Esophagus muscularis mucosa (tissue), 4 donors: ENCODE measurements at places on chromosomes 6 and 20.

DNA sequence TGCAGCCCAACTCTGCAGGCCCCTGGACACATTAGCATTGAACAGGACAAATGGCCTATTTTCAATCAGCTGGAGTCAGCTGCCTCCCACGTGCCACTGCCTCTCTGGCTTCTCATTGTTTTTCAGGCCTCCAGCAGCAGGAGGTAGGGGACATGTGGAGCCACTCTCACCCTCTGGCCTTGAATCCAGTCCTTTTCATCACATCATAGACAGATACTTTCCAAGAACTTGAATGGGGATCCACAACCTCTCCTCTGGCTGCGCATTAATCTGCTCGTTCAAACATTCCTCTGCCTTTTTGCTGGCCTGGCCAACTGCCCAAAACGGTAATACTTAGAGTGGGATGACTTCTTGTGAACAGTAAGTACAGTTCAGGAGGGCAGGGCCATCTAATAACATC is 592.3 kb downstream of the PKHD1 start:
- DNase-seq, result no peak

GRCh38 chr20:58791286-58791685 is 59.4 kb downstream of the GNAS-AS1 start:
- no peak for DNase-seq

- no peak for DNase-seq
Measured at GRCh38 chr20:37519508-37520418, 1.3 kb upstream of the NNAT start.

DNA sequence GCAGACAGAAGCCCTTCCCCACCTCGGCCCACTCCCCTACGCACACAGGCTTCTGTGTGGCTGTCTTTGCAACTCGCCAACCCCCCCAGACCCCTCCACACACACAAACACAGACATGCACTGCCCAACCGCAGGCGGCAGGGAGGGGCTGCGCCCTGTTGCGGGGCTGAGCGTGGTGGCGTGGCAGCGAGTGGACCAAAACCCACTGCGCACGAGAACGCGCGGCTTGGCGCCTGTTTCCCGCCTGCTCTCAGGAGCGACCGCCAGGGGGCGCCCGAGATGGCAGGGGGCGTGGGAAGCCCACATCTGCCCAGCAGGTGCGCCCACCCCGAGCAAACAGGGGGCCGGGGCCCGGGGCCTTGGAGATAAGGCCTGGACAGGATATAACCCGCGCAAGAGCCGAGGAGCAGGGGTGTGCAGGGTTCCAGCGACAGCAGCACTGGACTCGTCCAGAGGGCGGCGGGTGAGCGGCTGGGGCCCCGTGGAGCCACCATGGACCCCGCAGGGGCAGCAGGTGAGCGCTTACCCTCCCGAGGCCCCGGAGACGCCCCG is at the start of gene RBPJL:
Gene RBPJL, plus strand, starts transcription at position 410 of the 552 bp plus-strand sequence. Its CDS starts 83 bp downstream, at position 493.
- no peak for DNase-seq
